GM04503 (cell line): ENCODE measurements at places on chromosomes 6 and 20.

- no peak for DNase-seq
Measured at GRCh38 chr6:107061125-107062020, 33.4 kb downstream of the MTRES1 start.

- no peak for DNase-seq
Measured at GRCh38 chr6:19841181-19841580, 4.0 kb downstream of the ID4 start.

DNA sequence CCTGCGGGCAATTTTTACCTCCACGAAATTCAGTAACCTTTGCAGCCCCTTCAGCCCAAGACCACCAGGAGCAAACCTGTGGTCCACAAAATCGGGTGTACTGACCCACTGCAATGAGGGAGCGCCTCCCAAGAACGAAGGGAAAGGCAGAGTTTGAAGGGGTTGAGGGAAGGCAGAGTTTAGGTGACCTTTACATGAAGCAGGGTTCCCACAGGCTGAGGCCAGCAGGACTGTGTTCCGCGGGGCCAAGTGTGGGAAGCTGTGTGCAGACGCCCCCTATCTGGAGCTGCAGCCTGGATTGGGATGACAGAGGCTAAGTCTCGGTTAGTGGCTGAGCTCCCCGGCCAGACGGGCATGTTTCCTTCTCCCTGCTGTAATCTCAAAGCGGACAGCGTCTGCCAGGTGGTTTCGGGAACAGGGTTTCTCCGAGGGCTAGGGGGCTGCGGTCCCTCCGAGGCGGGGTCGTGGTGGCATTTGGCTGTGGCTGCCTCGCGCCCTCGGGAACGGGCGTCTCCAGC is 826 bp upstream of the PYGB start:
- DNase-seq, result no peak

DNA sequence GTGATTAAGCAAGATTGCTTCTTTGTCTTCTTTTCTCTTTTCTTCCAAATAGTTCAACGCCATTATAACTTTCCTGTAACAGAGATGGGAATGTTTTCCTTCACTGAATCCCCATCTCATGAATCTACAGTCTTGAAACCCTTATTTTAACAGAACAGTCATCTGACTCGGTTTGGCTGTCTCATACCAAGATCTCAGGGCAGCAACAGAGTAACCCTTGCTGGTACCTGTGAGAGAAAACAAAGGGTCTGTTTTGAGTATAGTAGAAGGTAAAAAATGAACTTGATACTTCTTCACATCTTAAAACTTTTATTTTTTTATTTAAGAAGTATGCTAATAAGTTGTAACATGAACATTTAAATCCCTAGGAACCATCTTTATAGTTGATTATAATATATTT is 19.6 kb upstream of the DSE start:
- DNase-seq, result no peak

DNA sequence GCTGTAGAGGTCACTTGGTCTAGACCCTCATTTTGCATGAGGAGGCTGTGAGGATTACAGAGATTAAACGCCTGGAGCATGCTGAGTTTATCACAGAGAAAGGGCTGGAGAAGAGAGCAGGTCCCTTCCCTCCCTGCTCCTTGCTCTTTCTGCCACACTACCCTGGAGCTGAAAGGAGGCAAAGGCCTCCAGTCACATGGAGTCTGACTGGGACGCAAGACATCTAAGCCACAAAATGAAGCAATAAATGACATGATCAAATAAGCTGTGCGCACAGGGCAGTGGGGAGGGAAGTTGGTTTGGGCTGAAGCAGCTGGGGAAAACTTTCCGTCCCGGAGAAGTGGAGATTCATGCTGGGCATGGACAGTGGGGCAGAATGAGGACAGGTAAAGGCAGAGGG is 33.3 kb downstream of the ATXN1 start:
- no peak for DNase-seq

DNA sequence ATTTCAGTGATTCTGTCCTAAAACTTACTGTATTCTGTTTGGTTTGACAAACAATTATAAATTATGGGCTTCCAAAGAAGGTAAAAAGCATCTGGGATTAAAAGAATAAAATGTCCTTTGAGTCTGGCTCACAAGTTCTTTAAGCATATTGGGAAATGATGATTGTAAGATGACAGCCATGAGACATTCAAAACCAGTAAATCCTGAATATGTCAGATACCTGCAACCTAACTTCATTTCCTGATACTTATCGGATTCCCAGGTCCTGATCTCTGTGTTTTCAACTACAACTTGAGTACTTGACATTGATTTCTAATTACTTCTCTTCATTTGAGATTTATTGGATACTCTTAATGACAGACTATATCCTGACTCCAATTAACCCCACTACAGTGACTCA is 446.6 kb downstream of the GRIK2 start:
- DNase-seq, result no peak

DNA sequence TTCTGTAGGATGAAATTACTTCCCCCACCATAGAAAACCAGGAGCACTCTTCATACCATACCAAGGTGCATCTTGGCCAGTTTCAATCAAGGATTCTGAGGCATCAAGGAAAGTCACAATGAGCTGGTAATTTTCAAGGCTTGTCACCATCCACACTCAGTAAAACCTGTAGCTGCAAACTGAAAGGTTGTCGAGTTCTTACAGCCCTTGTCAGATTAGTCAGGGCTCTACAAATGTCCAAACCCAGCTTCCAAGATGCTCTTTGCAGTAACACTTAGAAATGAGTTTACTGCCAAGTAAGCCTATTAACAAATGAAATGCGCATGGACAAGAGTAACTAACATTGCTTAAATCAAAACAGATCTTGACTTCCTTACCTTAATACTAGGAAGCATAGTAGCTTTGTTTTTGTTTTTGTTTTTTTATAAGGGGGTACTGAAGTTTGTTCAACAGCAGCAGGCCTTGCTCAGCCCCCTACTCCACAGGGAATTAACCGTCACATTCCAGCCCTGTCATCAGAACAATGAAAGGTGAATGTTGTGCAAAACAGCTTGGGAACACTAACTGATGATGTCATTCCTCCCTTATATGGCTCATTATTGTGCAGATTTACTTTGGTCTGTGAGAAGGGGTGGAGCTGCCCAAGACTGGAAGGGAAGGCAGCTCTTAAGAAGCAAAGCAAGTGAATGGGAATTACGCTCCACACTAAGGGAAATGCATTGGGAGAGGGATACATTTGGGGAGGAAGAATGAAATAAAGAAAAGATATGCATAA is 49.9 kb upstream of the TMEM30A start:
- peak; percentile 52 for DNase-seq

- no peak for DNase-seq
Measured at GRCh38 chr6:55276745-55277530, 50.3 kb upstream of the GFRAL start.

DNA sequence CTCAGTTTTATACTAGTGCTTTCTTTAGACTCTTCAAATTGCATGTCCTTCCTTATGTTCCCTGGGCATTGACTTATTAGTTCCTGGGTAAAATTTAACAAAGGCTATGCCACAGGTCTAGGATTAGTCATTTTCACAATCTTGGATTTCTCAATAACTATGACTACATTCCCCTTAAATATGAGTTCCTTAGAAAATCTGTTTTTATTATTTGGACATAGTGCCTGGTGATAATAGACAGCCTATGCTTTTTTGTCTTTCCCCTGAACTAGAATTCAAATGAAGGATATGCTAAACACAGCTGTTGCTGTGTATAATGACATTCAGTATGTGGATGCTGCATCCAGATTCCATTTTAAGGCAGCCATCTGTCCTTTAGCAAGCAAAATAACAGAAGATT is 1252.8 kb upstream of the GJE1 start:
- peak; percentile 37 for DNase-seq

- DNase-seq, result no peak
Measured at GRCh38 chr6:34745277-34746103, 11.8 kb upstream of the SNRPC start.

- no peak for DNase-seq
Measured at GRCh38 chr6:45685076-45685475, 307.3 kb upstream of the SUPT3H start.

- no peak for DNase-seq
Measured at GRCh38 chr20:25539742-25540672, 45.3 kb downstream of the NINL start.

GRCh38 chr6:135568379-135568778 is 70.8 kb upstream of the AHI1 start:
- no peak for DNase-seq

- DNase-seq, result no peak
Measured at GRCh38 chr20:41872930-41873329, 254.8 kb upstream of the CHD6 start.

GRCh38 chr6:76490456-76490855 is 418.0 kb upstream of the IMPG1 start:
- no peak for DNase-seq

DNA sequence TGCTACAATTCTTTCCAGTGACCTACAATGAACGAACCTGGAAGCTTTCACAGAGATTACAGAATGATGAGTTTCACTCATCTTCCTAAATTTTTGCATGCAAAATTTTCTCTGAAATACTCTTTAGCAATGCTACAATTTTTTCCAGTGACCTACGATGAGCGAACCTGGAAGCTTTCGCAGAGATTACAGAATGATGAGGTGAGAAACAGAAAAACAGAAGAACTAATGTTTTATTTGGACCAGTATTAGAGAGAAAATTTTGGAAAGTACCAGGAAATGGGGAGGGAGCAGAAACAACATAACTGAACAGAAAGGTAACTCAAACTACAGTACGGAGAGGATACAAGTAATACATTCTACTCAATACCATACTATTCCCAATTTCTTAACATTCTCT is 75.0 kb downstream of the IBTK start:
- no peak for DNase-seq
